CD4-positive, CD25-positive, alpha-beta regulatory T cell (primary cell): ENCODE measurements at places on chromosomes 11 and 22. TPM values are rescaled to one million over a fixed set of nuclear protein-coding genes. Genes with fewer than 3 reads are reported as not detected.

DNA sequence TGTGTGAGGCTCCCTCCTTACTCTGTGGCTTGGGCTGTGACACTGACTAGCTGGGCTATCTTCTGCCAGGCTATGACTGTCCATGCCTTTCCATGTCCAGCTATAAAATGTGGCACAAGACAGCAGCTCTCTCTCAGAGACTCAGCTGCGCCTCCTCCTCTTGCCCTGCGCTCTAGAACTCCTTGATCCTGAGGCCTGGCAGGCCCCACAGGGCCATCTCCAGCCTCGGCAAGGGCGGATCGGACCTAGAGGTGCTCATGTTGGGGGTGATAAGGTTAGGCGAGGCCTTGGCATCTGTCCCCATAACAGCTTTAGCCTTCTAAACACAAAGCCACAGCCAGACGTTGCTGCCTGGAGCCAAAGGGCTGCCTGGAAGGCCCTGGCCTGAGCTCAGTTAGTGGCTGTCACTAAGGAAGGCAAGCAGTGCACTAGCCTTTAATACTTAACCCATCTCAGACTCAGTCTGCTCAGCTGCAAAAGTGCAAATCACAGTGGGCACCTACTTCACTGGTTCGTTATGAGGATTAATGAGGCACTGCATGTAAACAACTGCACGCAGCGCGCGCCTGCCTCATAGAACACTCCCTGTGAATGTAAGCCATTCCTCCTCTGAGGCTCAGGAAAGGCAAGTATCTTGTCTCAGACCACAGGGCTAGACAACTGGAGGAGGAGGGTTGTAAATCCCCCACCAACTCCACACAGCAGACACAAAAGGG is 1.2 kb downstream of the GUCD1 start:
- H3K27me3 ChIP-seq, result no peaks in the 10 kb centered on the region
- peak overlapping the region; percentile 86 for H3K4me3 ChIP-seq

DNA sequence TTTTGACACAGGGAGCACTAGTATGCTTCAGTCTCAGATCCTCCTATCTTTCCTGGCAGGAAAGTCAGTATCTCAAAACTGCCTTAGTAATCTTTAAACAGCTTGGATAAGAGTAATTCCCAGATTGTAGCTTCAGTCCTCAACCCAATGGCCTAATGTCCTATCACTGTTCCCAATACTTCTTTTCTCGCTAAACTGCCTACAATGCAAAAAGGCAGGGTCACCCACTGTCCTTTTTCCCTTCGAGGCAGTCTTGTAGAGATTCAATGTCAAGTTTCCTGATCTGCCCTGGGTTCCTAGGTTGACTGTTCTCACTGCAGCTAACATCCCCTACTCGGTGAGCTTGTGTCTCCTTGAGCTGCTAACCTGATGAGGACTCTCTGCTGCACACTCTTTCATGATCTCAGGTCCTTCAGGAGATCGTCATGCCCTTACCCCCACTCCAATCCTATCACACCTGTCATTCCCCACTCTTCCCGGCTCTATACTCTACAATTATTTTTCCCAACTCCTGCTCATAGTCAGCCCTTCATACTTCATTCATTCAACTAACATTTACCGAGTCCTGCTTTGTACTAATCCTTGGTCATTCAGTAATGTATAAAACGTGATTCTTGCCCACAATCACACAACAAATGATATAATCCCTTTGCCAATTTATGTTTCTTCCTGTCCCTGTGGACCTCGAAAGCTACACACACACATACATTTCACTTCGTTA is 904 bp downstream of the C2CD3 start:
- no peak for DNase-seq
- no peak overlapping the region for H3K27ac ChIP-seq
- no peaks in the 10 kb centered on the region for H3K27me3 ChIP-seq
- peak overlapping the region; percentile 85 for H3K4me3 ChIP-seq

DNA sequence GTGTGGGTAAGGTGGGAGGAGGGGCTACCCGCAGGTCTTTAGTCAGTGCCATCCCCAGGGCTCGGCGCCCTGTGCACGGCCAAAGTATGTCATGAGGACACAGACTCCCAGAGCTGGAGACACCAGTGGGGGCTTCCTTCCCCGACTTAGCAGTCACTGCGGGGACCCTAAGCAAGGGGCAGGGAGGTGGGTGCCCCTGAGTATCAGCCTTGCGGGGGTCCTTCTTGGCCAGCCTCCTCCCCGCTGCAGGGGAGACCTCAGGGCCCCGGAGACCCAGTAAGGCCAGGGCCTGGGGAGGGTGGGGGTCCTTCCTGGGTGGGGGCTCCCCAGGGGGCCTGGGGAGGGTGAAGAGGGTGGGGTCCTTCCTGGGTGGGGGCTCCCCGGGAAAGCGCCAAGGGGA is 673.8 kb downstream of the BRD1 start:
- no peak for DNase-seq
- H3K36me3 ChIP-seq, result no peaks in the 10 kb centered on the region

- no peaks in the 10 kb centered on the region for H3K36me3 ChIP-seq
- no peaks in the 10 kb centered on the region for H3K4me1 ChIP-seq
Measured at GRCh38 chr11:19208959-19209546, 7.3 kb upstream of the CSRP3 start.

GRCh38 chr22:30201945-30202344 is 44.6 kb downstream of the LIF start:
- no peaks in the 10 kb centered on the region for H3K27me3 ChIP-seq
- H3K36me3 ChIP-seq, result no peaks in the 10 kb centered on the region
- no peak overlapping the region for H3K27ac ChIP-seq
- peaks cover 2% of the 10 kb centered on the region for H3K4me1 ChIP-seq
- no peak for DNase-seq

DNA sequence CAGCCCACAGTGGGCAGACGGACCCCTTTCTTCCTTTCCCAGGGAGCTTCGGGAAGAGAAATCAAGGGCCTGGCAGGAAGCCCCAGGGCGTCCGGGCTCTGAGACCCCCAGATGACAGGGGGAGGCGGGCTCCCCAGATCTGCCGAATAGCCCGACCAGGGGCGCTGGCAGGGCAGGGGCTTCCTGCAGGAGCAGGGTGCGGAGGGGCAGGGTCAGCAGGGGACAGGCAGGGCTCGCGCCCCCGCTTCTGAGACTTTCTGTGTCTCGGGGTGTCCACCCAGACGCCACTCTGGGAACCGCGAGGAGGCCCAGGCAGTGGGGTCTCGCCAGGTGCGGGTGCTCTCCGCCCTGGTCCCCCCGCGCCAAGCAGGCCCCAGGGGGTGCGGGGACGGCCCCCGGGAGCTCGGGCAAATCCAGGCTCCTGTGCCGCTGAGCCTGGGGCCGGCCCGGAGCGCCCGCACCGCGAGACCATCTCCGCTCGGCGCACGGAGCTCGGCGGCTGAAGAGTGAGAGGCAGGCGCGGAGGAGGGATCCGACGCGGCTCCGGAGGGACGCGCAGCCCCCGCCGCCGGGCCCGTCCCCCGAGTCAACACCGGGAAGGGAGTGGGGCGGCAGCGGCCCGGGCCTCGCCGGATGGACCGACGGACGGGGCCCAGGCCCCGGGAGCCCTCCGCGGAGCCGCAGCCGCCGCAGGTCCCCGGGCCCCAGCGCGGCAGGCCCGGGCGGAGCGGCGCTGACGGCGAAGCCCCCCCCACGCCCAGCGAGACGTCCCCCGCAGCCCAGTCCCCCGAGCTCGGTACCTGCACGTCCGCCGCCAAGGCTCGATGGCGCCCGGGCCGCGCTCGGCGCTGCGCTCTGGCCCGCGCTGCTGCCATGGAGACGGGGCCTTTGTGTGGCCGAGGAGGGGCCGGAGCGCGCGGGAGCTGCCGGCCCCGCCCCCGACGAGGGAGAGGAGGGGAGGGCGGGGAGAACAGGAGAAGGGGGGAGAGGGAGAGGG is at the start of gene PLXNB2:
PLXNB2 (minus strand) TSS at position 894 of the 997 bp plus-strand sequence. CDS start 17,062 bp downstream, outside the sequence.
- H3K36me3 ChIP-seq, result no peaks in the 10 kb centered on the region
- H3K27me3 ChIP-seq, result no peaks in the 10 kb centered on the region
- no peak for DNase-seq

DNA sequence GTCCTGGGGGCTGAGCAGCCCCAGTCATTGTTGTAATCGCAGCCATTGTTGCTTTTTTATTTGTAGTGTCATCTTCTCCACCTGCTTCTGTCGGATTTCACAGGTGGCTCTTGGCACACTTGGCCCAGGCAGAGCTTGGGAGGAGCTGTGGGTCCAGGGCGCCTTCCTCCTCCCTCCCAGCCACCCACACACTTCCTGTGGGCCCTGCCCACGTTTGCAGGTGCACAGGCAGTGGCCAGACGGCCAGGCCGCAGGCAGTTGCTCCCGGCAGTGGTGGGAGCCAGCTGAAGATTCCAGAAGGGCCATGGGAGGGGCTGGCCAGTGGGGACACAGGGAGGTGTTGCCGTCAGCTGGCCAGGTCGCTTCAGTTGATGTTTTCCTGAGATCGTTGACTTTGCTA is 1191.9 kb downstream of the BRD1 start:
- no peaks in the 10 kb centered on the region for H3K36me3 ChIP-seq
- H3K27me3 ChIP-seq, result no peaks in the 10 kb centered on the region
- no peak overlapping the region for H3K27ac ChIP-seq
- DNase-seq, result no peak
- no peaks in the 10 kb centered on the region for H3K4me1 ChIP-seq

DNA sequence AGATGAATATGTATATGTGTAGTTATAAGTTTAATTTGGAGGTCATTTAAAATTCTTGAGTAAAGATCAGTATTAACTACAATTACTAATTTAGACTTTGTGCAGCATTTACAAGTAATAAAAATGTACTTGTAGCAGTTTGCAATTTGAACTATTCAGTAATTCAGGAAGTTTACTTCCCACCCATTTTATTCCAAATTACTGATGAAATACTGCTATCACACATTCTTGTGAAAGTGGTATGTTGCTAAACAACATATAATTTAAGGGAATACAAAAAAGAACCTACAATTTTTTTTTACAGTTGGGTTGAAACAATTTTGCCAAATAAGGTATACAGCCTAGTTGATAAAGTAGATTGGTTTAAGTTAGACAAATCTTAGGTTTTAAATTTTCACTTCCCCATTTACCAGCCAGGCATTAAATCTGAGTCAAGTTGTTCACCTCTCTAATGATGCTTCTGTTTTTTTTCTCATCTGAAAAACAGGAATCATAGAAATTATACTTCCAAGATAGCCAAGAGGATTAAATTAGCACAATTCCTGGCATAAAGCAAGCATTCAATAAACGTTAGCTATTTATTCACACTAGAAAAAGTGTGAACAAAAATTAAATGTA is 45.3 kb downstream of the ZBTB44 start:
- no peak overlapping the region for H3K27ac ChIP-seq
- peaks cover 15% of the 10 kb centered on the region for H3K36me3 ChIP-seq
- no peaks in the 10 kb centered on the region for H3K27me3 ChIP-seq
- H3K4me3 ChIP-seq, result no peak overlapping the region
- no peaks in the 10 kb centered on the region for H3K4me1 ChIP-seq

DNA sequence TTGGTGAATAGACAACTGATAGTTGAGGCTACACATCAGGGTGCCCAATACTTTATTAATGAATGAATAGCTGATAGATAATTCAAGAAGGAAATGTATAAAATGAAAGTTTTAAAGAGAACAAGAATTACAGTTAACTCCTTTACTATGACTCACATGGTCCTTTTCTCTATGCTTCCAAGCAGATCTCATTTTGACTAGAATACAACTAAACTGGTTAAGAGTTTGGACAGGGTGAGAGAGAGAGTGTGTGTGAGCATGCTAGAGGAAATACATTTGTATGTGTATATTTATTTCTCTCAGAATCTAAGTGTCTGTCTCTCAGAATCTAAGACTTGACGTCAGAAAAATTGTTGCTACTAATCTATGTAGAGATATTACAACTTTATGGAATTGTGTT is 66.7 kb downstream of the SIK2 start:
- H3K27ac ChIP-seq, result no peak overlapping the region
- no peak overlapping the region for H3K4me3 ChIP-seq

Gene MYRF
- not detected for polyA plus RNA-seq
